Brain (organoid and tissue), 16 donors: ENCODE measurements at places on chromosomes 13 and 19.

- no peak for DNase-seq
Observed at GRCh38 chr19:33621065-33621785, 528 bp upstream of the CHST8 start.

- no peak for DNase-seq
Observed at GRCh38 chr19:14094854-14095253, 4.3 kb upstream of the SAMD1 start.

DNA sequence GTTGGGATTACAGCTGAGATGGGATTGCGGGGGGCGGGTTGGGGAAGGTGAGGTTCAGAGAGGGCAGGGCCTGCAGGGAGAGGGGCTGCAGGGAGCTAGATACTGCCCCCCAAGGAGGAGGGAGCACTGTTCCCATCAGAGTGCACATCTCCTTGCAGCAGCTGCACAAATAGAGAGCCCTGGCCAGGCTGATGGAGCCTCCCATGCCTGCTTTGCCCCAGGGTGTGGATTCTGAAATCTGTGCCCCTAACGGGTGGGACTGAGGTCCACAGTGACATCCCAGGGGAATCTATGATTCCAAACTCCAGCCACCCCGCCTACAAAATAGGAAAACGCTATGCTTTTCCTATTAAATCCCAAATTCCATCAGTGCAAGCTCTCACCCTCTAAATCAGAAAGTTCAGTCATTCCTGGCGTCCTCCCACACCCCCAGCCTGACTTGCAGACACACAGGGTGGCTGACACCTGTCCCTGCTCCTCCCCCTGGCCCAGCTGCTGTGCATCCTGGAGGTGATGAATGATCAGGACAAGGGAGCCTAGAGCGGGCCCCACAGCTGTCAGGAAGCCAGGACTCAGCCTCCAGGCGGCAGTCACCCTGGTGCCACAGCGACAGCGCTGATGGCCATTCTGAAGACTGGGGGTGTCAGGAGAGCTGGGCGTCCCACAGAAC lies 6.3 kb upstream of the CEACAM21 start:
- DNase-seq = no peak

DNA sequence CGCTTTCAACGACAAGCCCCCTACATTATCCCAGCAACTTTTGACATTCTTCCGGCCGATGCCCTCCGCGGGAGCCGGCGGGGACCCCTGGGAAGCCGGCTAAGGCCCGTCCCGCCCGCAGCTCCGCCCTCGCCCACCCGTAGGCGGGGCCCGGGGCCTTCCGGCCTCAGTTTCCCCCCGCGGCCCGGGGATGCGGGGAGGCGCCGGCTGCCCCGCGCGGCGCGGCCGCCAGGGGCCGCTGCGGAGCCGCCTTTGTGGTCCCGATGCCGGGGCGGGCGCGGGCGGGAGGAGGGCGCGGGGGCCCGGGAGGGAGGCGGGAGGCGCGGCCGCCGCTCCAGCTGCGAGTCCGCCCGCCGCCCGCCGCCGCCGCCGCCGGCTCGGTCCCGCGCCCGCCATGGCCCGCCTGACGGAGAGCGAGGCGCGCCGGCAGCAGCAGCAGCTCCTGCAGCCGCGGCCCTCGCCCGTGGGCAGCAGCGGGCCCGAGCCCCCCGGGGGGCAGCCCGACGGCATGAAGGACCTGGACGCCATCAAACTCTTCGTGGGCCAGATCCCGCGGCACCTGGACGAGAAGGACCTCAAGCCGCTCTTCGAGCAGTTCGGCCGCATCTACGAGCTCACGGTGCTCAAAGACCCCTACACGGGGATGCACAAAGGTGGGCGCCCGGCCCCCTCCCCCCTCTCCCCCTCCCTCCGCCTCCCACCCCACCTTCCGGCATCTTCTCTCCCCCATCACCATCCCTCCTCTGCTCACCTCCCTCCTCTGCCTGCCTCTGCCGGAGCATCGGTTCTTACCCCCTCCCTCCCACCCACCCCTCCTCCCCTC lies at the start of gene CELF5:
Gene CELF5 (plus strand): TSS at position 316 of the 823 bp plus-strand sequence. CDS start 79 bp downstream, at position 395.
- peak; percentile 63 for DNase-seq

GRCh38 chr19:33416307-33417215 lies 43.1 kb downstream of the CEBPG start:
- peak; percentile 56 for DNase-seq
